Cerebellar nuclear complex (tissue), 1 donor: ENCODE measurements at places on chromosomes 7 and 10.

GRCh38 chr10:77700086-77700485 is 62.5 kb upstream of the KCNMA1 start:
- DNase-seq, result no peak

- no peak for DNase-seq
Observed at GRCh38 chr7:109527833-109528232, 958.2 kb downstream of the DNAJB9 start.

DNA sequence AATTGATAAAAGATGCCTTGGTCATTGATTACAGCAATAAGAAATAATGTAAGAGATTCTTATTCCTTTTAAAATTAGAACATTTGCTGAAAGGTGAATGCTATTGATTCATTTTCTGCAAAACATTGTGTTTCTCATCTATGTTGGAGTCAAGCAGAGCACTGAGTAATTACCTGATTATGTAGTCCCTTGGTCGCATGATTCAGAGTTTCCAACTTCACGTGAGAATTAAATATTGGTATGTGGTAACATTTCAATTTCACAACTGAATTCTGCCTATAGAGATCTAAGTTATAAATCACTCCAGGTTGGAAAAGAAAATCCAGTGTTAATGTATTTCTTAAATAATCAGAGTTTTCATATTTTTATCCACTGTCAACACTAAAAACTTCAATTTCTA is 701.4 kb downstream of the PHTF2 start:
- DNase-seq, result no peak

DNA sequence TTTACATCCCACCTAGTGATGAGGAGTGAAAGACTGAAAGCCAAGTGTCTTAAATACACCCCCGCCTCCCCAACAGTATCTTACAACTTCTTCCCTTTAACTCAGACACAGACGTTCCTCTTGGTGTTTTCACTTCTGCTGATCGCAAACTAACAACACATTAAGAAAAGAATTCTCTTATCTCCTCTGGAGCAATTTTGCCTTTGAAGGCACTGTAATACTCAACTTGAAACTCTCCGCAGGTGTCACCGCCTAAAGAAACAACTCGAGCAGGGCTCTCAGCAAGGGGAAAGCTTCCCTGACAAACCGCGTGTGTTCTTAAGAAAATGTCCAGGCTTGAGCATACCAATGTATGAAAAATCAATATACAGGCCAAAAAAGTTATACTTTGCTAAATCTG is 452 bp downstream of the SEMA3C start:
- no peak for DNase-seq
